ENCODE measurements at places on chromosomes 2 and 18.

- no peak for DNase-seq
These were observed 5.7 kb downstream of the SP140 start for GRCh38 chr2:230231251-230231650.

GRCh38 chr2:37858400-37858711, 66.7 kb upstream of the RMDN2 start:
- no peak for DNase-seq

GRCh38 chr2:214382229-214382628, 28.6 kb upstream of the VWC2L start:
- no peak for DNase-seq

GRCh38 chr18:12451428-12451827, 43.7 kb downstream of the PRELID3A start:
- no peak for DNase-seq

GRCh38 chr2:12948231-12948960, 231.7 kb downstream of the TRIB2 start:
- no peak for DNase-seq

DNA sequence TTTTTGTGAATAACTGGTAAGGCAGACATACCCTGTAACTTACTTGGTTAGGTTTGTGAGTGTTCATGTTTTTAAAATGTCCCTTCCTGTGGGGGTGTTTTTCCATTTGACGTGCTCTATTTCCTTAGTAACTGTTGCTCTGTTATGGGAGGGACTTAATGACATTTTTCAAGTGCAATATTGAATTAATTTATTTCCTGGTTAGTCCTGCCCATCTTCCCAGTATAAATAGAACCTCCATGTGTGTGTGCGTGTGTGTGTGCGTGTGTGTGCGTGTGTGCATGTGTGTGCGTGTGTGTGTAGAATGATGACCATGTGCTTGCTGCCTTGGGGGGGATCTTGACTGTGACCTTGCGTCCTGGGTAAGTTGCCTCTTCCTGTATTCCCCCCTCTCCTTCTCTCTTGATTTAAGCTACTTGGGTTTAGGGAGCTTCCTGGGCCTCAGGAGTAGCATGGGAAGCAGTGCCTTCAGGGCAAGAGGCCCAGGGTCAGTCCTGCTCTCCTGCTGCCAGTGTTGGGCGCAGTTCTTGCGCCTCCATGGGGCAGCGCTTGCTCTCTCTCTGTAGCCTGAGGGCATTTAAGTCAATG, 163.9 kb downstream of the LDLRAD4 start:
- DNase-seq, result no peak
